Mesenchymal stem cell (in vitro differentiated cells and primary cell): ENCODE measurements at places on chromosomes 7 and 10.

- peaks cover 24% of the 10 kb centered on the region for H3K4me1 ChIP-seq
- no peak overlapping the region for H3K4me3 ChIP-seq
- DNase-seq: no peak
- H3K27me3 ChIP-seq: no peaks in the 10 kb centered on the region
- no peaks in the 10 kb centered on the region for H3K36me3 ChIP-seq
- no peak overlapping the region for H3K27ac ChIP-seq
Observed at GRCh38 chr7:100488333-100489095, 4.8 kb downstream of the NYAP1 start.

DNA sequence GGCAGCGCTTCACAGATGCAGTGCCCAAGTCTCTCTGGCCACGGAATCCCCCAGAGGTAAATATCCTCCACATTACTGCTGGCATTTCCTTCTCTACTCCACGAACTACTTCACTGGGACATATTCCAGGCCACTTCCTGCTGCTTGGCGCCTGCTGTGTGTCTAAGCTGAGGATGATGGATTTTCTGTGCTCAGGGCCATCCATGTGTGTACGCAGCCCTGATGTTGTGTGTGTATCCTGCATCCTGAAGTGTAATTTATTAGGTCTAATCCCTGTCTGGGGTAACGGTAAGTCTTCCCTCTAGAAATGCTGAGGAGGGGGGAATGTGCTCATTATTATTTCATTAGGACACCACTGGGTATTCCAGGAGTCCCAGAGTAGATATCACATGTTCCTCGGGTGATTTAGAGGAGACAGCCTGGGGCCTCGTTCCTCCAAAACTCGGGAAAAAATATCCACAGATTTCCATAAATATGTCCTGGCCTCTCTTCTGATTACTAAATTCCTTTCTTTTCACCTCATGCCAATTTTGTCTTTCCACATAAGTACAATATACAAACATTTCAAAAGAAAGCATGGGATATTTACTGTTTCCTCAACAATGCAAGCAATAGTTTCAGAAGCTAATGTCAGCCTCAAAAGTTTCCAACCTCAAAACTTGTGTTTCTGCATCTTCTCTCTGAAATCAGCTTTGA lies 25.5 kb upstream of the HABP2 start:
- no peak for DNase-seq
- no peak overlapping the region for H3K27ac ChIP-seq
- peaks cover 21% of the 10 kb centered on the region for H3K27me3 ChIP-seq
- no peaks in the 10 kb centered on the region for H3K4me1 ChIP-seq
- no peak overlapping the region for H3K4me3 ChIP-seq
- no peaks in the 10 kb centered on the region for H3K36me3 ChIP-seq

- no peaks in the 10 kb centered on the region for H3K36me3 ChIP-seq
- peak overlapping the region; percentile 25 for H3K27ac ChIP-seq
- H3K4me1 ChIP-seq: peaks cover 1% of the 10 kb centered on the region
- no peaks in the 10 kb centered on the region for H3K27me3 ChIP-seq
- peak; percentile 73 for DNase-seq
- H3K4me3 ChIP-seq: no peak overlapping the region
Observed at GRCh38 chr10:34121781-34122622, 693.1 kb downstream of the PARD3 start.

- no peaks in the 10 kb centered on the region for H3K36me3 ChIP-seq
- H3K27ac ChIP-seq: no peak overlapping the region
- DNase-seq: no peak
- H3K27me3 ChIP-seq: no peaks in the 10 kb centered on the region
- peaks cover 2% of the 10 kb centered on the region for H3K4me1 ChIP-seq
- H3K4me3 ChIP-seq: no peak overlapping the region
Observed at GRCh38 chr7:134640842-134641715, 5.6 kb upstream of the BPGM start.

DNA sequence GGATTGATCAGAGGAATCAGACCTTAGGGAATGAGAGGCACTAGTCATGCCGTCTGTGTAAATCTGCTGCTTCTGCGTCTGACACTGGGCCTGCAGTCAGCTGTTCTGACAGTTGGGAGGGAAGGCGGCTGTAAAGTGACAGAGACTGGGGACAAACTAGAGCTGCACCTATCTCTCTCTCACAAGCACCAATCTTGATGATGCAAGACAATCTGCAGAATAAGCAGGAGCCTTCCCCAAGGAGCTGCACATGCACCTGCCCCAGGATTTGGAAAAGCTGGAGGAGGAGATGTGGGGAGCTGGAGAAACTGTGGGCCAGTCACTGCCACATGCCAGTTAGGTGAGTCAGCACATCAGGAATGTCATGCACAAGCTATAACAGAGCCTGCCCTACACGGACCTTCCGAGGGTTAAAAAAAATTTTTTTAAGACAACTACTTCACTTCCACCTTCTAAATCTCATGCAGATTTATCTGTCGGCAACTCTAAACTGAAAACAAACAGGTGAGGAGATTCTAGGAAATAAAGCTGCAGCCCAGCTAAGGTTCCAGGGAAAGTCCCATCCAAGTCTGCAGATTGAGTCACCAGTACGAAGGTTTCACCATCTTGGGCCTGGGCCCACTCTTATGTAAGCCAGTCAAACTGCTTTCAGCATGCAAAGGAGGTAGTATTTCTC lies 39.2 kb downstream of the ENO4 start:
- H3K4me3 ChIP-seq: no peak overlapping the region
- H3K4me1 ChIP-seq: peaks cover 13% of the 10 kb centered on the region
- H3K27me3 ChIP-seq: peaks cover 31% of the 10 kb centered on the region
- H3K36me3 ChIP-seq: no peaks in the 10 kb centered on the region
- DNase-seq: peak; percentile 83
- peak overlapping the region; percentile 74 for H3K27ac ChIP-seq

GRCh38 chr7:64999165-65000004 lies 7.1 kb downstream of the ERV3-1 start:
- H3K4me3 ChIP-seq: no peak overlapping the region
- H3K27me3 ChIP-seq: no peaks in the 10 kb centered on the region
- no peaks in the 10 kb centered on the region for H3K4me1 ChIP-seq
- DNase-seq: peak; percentile 16
- H3K27ac ChIP-seq: no peak overlapping the region
- peaks cover 38% of the 10 kb centered on the region for H3K36me3 ChIP-seq

DNA sequence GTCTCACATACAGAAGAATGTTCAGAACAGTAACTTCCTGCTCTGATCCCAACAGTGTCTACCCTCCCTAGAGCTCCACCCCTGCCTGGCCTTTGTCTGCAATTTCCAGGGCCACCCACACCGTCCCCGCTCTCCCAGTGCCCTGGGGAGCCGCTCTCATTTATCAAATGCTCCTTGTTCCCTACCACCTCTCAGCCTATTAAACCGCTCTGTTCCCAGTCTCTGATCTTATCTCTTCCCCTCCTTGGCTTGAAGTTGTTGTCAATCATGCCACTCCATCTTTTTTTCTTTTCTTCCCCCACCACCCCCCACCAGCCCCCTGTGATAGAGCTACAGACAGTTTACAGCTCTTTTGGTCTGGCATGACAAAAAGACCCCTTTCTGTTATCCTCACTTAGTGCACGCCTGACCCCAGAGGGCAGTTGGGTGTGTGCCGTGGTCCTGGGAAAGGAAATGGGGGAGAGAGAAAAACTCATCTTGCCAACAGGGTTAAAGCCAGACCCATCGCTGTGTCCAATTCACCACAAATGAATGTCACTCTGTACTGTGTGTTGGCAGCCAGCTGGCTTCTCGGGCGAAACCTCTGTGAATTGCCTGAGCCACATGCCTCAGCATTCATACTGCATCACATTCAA lies 28.8 kb upstream of the HECTD2 start:
- H3K36me3 ChIP-seq: no peaks in the 10 kb centered on the region
- no peak overlapping the region for H3K4me3 ChIP-seq
- no peaks in the 10 kb centered on the region for H3K4me1 ChIP-seq
- H3K27ac ChIP-seq: no peak overlapping the region
- H3K27me3 ChIP-seq: peaks cover 4% of the 10 kb centered on the region

GRCh38 chr10:131820626-131821025 lies 80.2 kb upstream of the PPP2R2D start:
- H3K27me3 ChIP-seq: peaks cover 22% of the 10 kb centered on the region
- H3K4me1 ChIP-seq: peaks cover 15% of the 10 kb centered on the region
- no peaks in the 10 kb centered on the region for H3K36me3 ChIP-seq
- no peak for DNase-seq
- H3K27ac ChIP-seq: no peak overlapping the region

DNA sequence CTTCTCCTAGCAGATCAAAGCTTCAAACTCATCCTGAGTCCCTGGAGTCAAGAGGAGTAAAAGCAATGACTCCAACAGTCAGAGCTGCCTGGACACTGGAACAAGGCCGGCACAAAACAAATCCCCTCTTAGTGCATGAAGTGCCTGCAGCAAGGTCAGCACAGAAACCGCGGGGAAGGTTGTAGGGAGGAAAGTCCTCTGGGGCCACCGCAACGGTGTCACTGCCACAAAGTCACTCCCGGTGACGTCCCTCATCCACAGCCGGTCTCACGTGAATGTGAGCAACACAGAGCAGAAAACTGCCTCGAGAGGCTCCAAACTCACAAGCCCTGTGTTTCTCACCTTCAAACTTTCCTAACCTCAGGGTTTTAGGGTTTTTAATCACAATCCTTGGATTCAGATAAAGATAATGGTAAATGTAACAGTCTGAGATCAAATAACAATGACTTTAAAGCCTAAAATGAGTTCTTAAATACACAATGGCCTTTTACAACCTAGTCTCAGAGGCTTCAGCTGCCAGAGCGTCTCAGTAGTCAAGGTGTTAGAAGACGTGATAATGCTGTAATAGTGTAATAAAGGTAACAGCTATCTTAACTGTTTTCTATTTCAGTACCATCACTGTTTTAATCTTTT lies 274.3 kb downstream of the ZMYND11 start:
- H3K27ac ChIP-seq: no peak overlapping the region
- DNase-seq: no peak
- H3K27me3 ChIP-seq: no peaks in the 10 kb centered on the region
- H3K4me3 ChIP-seq: no peak overlapping the region

GRCh38 chr10:69093933-69094332 lies 6.0 kb downstream of the SRGN start:
- peaks cover 4% of the 10 kb centered on the region for H3K4me1 ChIP-seq
- no peaks in the 10 kb centered on the region for H3K36me3 ChIP-seq
- no peak overlapping the region for H3K4me3 ChIP-seq

GRCh38 chr7:52197221-52197620 lies 838.2 kb upstream of the POM121L12 start:
- H3K4me3 ChIP-seq: no peak overlapping the region
- DNase-seq: no peak
- no peak overlapping the region for H3K27ac ChIP-seq
- no peaks in the 10 kb centered on the region for H3K36me3 ChIP-seq
- H3K4me1 ChIP-seq: no peaks in the 10 kb centered on the region

DNA sequence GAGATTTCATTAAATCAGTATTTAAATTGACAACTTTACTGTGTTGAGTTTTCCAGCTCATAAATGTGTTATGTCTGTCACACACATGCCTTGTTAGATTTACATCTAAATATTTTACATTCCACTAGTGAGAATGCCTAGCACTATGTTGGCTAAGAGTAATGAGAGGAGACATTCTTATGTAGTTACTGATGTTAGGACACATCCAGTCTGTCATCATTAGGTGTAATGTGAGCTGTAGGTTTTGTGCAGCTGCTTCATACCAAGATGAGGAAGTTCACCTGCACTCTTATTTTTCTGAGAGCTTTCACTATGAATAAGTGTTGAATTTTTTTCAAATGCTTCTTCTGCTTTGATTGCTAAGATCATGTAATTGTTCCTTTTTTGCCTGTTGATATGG lies 218.0 kb upstream of the IGFBP3 start:
- H3K36me3 ChIP-seq: no peaks in the 10 kb centered on the region
- DNase-seq: peak; percentile 48
- H3K27me3 ChIP-seq: no peaks in the 10 kb centered on the region
- H3K4me3 ChIP-seq: no peak overlapping the region
- H3K27ac ChIP-seq: peak overlapping the region; percentile 78
- H3K4me1 ChIP-seq: peaks cover 3% of the 10 kb centered on the region

DNA sequence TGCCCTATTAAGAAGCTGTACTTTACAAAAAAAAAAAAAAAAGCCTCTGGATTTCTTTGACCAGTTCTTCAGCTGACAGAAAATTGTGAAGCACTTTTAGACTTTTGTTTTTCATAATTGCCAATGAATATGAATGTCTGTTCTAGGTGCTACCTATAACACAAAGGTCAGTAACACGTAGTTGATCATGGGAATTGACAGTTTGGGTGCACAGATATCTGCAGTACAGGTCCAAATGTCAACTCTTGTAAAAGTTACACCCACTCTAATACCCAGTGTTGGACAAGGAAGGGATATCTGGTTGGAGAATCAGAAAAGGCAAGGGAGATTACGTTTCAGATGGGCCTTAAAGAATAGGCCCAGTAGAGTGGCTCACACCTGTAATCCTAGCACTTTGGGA lies 1.8 kb downstream of the REEP3 start:
- H3K4me1 ChIP-seq: peaks cover 4% of the 10 kb centered on the region
- peak overlapping the region; percentile 96 for H3K4me3 ChIP-seq
- DNase-seq: no peak

- H3K4me1 ChIP-seq: peaks cover 6% of the 10 kb centered on the region
- no peaks in the 10 kb centered on the region for H3K27me3 ChIP-seq
- no peak overlapping the region for H3K27ac ChIP-seq
- no peak for DNase-seq
- no peak overlapping the region for H3K4me3 ChIP-seq
- peaks cover 9% of the 10 kb centered on the region for H3K36me3 ChIP-seq
Observed at GRCh38 chr7:66737667-66738066, 2.9 kb upstream of the RABGEF1 start.

GRCh38 chr7:122219253-122219865 lies 75.3 kb upstream of the AASS start:
- no peak overlapping the region for H3K4me3 ChIP-seq
- peak; percentile 25 for DNase-seq
- no peaks in the 10 kb centered on the region for H3K4me1 ChIP-seq
- H3K27ac ChIP-seq: no peak overlapping the region
- no peaks in the 10 kb centered on the region for H3K27me3 ChIP-seq
- H3K36me3 ChIP-seq: no peaks in the 10 kb centered on the region

- H3K27ac ChIP-seq: no peak overlapping the region
- H3K4me1 ChIP-seq: no peaks in the 10 kb centered on the region
- peaks cover 7% of the 10 kb centered on the region for H3K27me3 ChIP-seq
- DNase-seq: no peak
Observed at GRCh38 chr7:11727864-11728263, 104.1 kb downstream of the THSD7A start.

GRCh38 chr7:117212969-117213877 lies 109.6 kb downstream of the WNT2 start:
- peaks cover 8% of the 10 kb centered on the region for H3K36me3 ChIP-seq
- H3K4me3 ChIP-seq: no peak overlapping the region
- peaks cover 2% of the 10 kb centered on the region for H3K4me1 ChIP-seq

DNA sequence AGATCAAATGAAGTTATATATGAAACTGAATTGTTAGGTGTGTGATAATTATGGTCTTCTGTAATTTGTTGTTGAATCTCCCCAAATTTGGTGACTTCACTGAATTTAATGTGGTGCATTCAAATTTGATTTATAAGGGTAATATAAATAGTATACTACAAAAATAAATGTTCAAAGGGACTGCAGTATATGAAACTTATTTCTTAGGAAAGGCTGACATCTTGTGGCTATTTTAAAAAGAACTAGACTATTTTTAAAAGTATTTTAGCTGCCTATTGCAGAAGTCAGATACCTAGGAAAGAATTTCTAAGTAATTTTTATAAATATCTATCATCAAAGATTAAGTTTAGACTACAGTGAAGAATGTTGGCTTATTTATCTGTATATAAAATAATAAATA lies 36.6 kb downstream of the ATRNL1 start:
- peak; percentile 52 for DNase-seq
- H3K4me1 ChIP-seq: no peaks in the 10 kb centered on the region
- H3K4me3 ChIP-seq: no peak overlapping the region
- H3K27me3 ChIP-seq: no peaks in the 10 kb centered on the region

- no peak overlapping the region for H3K4me3 ChIP-seq
- no peaks in the 10 kb centered on the region for H3K4me1 ChIP-seq
- no peak overlapping the region for H3K27ac ChIP-seq
- H3K36me3 ChIP-seq: no peaks in the 10 kb centered on the region
Observed at GRCh38 chr10:2882628-2883027, 184.7 kb upstream of the PFKP start.
